ENCODE measurements at places on chromosomes 6 and 20.
A peak's percentile ranks its signal among the peaks of the same experiment; 100 is the strongest.

- no peak for DNase-seq
Measured at GRCh38 chr20:62766716-62767115, 29.6 kb upstream of the MRGBP start.

GRCh38 chr6:111559188-111560097 is 46.2 kb downstream of the TRAF3IP2 start:
- peak; percentile 96 for DNase-seq

- peak; percentile 64 for DNase-seq
Measured at GRCh38 chr6:53492860-53493634, 51.9 kb downstream of the GCLC start.

DNA sequence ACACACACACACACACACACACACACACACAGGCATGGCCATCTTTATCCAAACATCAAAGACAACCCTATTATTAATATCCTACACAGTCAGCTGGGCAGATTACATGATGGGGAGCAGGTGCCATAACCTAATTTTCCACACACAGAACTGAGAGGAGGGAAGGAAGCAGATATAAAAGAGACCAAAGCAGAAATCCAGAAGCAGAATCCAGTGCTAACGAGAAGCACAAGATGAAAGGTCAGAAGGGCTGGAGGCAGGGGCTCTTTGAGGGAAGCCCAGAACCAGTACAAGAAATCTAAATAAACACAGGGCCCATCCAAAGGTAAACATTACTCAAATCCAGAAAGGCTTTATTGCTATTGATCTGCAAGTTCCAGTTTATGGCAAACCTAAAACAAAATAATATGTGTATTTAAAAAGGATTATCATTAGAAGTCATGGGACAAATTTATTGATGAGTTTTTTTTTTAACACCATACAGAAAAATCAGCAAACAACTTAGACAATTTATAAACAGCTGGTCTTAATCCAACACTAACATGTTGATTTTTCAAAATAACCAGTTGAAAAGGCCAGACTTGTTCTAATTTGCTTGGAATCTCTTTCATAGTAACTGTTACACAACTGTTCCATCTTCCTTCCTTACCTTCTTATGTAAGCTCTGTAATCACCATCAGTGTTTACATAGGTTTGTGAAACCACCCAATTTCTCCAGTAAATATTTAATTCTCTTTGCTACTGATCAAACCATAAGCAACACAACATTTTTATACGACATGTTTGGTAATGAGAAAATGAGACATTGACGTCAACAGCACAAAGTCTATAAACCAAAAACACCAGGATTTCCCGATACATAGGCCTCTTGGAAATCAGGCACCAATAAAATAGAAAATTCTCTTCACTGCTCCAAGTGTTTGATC is 34.2 kb downstream of the SLC23A2 start:
- no peak for DNase-seq

GRCh38 chr6:148611213-148611612 is 135.6 kb upstream of the UST start:
- DNase-seq, result peak; percentile 89
